ENCODE measurements at places on chromosomes 4 and X. TPM values are rescaled to one million over a fixed set of nuclear protein-coding genes. Genes with fewer than 3 reads are reported as not detected.

FAM53A gene
- total RNA-seq = 4.0 TPM

GRIA3 gene
- total RNA-seq = 2.5 TPM

PWWP3B gene
- total RNA-seq = 1.1 TPM

HDX gene
- total RNA-seq = 5.2 TPM

CCDC160 gene
- not detected for total RNA-seq

ENPP6 gene
- total RNA-seq = 1.1 TPM

GUCY1B1 gene
- total RNA-seq = 98.7 TPM

GPM6B gene
- 52.1 TPM for total RNA-seq

ZIC3 gene
- not detected for total RNA-seq

UBA1 gene
- total RNA-seq = 138 TPM

NKX6-1 gene
- total RNA-seq = 102 TPM

CHRDL1 gene
- total RNA-seq = 243 TPM

SEL1L3 gene
- total RNA-seq = 6.9 TPM

TCEAL2 gene
- 32.7 TPM for total RNA-seq

GAGE2A gene
- not detected for total RNA-seq

SPATA4 gene
- total RNA-seq = 0.64 TPM

TRPC5OS gene
- not detected for total RNA-seq

ERVMER34-1 gene
- 0.45 TPM for total RNA-seq

HS6ST2 gene
- total RNA-seq = 1.9 TPM

HTT gene
- 43.9 TPM for total RNA-seq

HNRNPD gene
- total RNA-seq = 82.5 TPM

PLP1 gene
- 51.5 TPM for total RNA-seq

TMPRSS11A gene
- total RNA-seq = 8.5 TPM

REPS2 gene
- 19.8 TPM for total RNA-seq

LUZP4 gene
- total RNA-seq = not detected

LRIT3 gene
- total RNA-seq = not detected

MAGEA4 gene
- total RNA-seq = not detected

GPAT3 gene
- 1.7 TPM for total RNA-seq

CLIC2 gene
- total RNA-seq = 13.1 TPM

RPL10 gene
- total RNA-seq = 5,998 TPM

XPNPEP2 gene
- 0.93 TPM for total RNA-seq

NXT2 gene
- 6.1 TPM for total RNA-seq

KLF8 gene
- 10.9 TPM for total RNA-seq

RADX gene
- total RNA-seq = 0.62 TPM

GC gene
- total RNA-seq = not detected

CLDN34 gene
- not detected for total RNA-seq

MFAP3L gene
- total RNA-seq = 8.2 TPM

SLC25A4 gene
- 180 TPM for total RNA-seq

PRPS1 gene
- 23.5 TPM for total RNA-seq

Data from gastroesophageal sphincter (tissue), 4 donors.